NCI-H524 (cell line): ENCODE measurements at places on chromosomes 4 and X.
A peak's percentile ranks its signal among the peaks of the same experiment; 100 is the strongest.

- DNase-seq: no peak
Measured at GRCh38 chrX:40310447-40310846, 212.7 kb upstream of the BCOR start.

DNA sequence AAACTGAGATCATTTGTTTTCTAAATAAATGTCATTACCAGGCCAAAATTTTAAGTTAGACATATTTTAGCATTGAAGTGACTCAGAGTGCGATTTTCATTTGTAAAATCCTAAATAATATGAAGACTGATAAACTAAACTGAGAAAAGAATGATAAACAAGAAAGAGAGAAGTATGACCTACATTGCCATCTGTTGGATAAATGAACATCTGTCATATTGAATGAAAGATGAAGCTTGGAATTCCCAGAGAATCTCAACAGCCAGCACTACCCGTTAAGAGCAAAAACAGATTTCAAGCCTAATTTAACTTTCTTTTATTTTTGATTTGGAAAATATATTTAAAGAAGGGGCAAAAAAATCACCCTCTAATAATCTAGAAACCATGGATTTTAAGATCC is 591.0 kb upstream of the ATOH1 start:
- DNase-seq: peak; percentile 56

GRCh38 chr4:151811403-151811802 is 50.6 kb upstream of the GATB start:
- no peak for DNase-seq

DNA sequence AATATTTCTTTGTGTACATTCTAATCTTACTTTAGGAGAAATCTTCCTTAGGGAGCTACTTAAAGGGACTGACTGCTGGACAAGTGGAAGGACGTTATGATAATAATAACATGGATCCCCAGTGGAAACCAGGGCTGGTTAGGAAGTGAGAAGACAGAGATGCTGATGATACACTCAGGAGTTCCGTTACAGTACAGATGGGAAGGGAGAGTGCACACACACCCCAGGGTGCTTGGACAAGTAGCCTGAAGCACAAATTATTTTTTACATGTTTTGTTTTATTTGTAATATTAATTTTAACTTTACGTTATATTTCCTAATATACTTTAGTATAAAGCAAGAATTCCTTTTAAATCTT is 84.1 kb downstream of the BMPR1B start:
- DNase-seq: no peak

DNA sequence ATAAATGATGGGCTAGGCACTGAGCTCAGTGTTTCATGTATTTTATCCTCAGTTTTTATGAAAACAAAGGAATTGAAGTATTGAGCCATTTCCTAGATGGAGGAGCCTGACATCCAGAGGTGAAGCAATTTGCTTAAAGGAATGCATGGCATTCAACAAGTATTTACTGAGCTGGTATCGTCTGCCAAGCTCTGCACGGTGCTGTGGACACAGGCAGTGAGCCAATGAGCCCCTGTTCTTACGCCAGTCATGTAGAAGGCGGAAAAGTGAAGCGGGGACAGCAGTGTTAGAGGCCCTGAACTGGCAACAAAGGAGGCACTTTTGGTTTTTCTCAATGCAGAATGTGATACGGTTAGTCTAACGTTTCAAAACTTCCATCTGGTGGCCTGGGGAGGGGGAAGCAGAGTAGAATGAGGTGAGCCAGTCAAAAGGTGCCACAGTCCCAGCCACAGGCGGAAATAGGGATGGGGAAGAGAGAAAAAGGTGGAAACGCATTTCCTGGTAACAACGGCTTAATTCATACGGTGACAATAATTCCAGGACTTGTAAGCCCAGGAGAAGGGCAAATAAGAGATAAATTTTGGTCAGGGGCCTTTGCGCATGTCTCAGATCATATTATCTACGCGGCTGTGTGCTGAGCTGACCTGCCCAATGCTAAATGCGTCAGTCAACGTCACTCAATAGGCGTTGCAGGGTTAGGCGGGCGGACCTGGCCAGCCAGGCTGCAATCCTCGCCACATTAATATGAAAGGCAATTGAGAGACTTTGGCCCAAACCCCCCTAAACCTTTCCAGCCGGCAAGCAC is 133.9 kb downstream of the AFAP1 start:
- DNase-seq: no peak
